ENCODE measurements at places on chromosomes 1 and 21. TPM values are rescaled to one million over a fixed set of nuclear protein-coding genes. Genes with fewer than 3 reads are reported as not detected.

SLAMF6 gene
- 19.3 TPM for total RNA-seq

- H3K36me3 ChIP-seq, result no peaks in the 10 kb centered on the region
- peak; percentile 93 for DNase-seq
- H3K4me1 ChIP-seq, result peaks cover 100% of the 10 kb centered on the region
- no peaks in the 10 kb centered on the region for H3K27me3 ChIP-seq
- peak overlapping the region; percentile 53 for H3K4me3 ChIP-seq
- peak overlapping the region; percentile 99 for H3K27ac ChIP-seq
These were observed 14.8 kb upstream of the PTPRC start for GRCh38 chr1:198623752-198624647.

HSD3B2 gene
- not detected for total RNA-seq

MAB21L3 gene
- not detected for total RNA-seq

REN gene
- not detected for total RNA-seq

DNA sequence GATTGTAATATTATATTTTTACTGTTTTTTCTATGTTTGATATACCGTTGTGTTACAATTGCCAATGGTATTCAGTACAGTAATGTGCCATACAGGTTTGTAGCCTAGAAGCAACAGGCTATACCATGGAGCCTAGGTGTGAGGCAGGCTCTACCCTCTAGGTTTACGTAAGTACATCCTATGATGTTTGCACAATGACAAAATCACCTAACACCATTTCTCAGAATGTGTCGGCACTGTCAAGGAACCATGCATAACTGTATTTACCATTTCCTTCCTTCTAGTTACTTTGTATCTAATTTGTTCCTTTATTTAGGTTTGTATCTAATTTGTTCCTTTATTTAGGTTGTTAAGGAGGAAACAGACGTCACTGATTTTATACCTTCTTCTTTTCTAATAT lies 9.9 kb downstream of the NPHP4 start:
- no peaks in the 10 kb centered on the region for H3K36me3 ChIP-seq
- H3K4me1 ChIP-seq, result peaks cover 2% of the 10 kb centered on the region
- DNase-seq, result no peak
- H3K4me3 ChIP-seq, result no peak overlapping the region
- no peaks in the 10 kb centered on the region for H3K27me3 ChIP-seq
- no peak overlapping the region for H3K27ac ChIP-seq

CACNA1E gene
- total RNA-seq, result not detected

DNA sequence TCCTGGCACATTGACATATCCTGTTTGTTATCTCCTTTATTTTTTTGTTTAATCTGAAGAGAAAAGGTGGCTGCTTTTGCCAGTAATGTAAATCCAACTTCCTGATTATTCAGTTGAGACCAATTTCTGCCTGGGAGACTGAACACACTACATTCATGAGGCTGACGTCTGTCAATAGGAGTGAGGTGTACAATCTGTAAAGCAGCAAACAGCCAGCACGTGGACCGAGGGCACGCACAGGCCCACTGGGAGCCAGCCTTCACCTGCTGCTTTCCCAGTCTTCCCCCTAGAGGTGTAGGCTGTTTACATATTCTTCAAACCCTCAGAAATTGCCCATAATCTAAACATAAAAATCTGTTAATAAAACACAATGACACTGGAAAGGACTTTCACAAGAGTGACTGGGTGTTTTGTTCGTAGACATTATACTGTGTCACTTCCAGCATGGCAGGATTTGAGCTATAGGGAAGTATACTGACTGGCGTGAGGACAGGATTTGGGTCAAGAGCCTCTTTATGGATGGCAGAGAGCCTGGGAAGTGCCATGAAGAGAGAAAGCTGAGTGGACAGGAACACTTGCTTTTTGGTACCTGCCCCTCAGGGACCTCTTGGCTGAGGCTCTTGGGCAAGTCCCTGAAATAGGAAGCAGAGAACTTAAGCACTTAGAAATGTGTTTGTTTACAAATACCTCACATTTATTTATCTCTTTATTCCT lies 552.9 kb upstream of the CAMK1G start:
- DNase-seq, result no peak
- no peaks in the 10 kb centered on the region for H3K4me1 ChIP-seq
- no peaks in the 10 kb centered on the region for H3K36me3 ChIP-seq
- no peak overlapping the region for H3K4me3 ChIP-seq
- no peak overlapping the region for H3K27ac ChIP-seq

GRCh38 chr1:156591181-156591431 lies 470 bp upstream of the NAXE start:
- peak overlapping the region; percentile 97 for H3K4me3 ChIP-seq
- no peaks in the 10 kb centered on the region for H3K27me3 ChIP-seq
- peaks cover 27% of the 10 kb centered on the region for H3K4me1 ChIP-seq
- H3K36me3 ChIP-seq, result peaks cover 21% of the 10 kb centered on the region
- peak overlapping the region; percentile 59 for H3K27ac ChIP-seq
- no peak for DNase-seq

GRCh38 chr1:58727364-58727763 lies 27.5 kb upstream of the MYSM1 start:
- no peak overlapping the region for H3K4me3 ChIP-seq
- no peak overlapping the region for H3K27ac ChIP-seq
- no peaks in the 10 kb centered on the region for H3K4me1 ChIP-seq
- H3K27me3 ChIP-seq, result no peaks in the 10 kb centered on the region

- H3K27me3 ChIP-seq, result no peaks in the 10 kb centered on the region
- H3K27ac ChIP-seq, result no peak overlapping the region
- no peaks in the 10 kb centered on the region for H3K36me3 ChIP-seq
- no peak for DNase-seq
These were observed 45.4 kb upstream of the TENT5B start for GRCh38 chr1:27057801-27058625.

SYNC gene
- not detected for total RNA-seq

DNA sequence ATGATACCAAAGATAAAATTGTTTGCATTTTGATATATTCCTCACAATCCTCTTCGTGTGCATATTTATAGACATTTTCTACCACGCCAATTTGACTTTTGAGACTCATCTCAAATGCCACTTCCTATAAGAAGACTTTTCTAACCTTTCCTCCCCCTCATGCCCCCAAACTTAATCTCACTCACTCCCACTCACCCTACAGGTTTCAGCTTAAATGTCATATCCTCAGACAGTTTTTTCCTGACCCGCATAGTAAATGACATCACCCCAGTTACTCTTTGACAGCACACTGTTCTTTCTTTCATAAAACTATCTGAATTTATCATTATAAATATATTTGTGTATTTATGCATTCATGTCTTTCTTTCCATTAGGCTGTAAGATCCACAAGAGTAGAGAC lies 29.6 kb upstream of the RGS8 start:
- no peaks in the 10 kb centered on the region for H3K27me3 ChIP-seq
- H3K36me3 ChIP-seq, result no peaks in the 10 kb centered on the region
- H3K4me1 ChIP-seq, result peaks cover 21% of the 10 kb centered on the region
- no peak overlapping the region for H3K4me3 ChIP-seq

- peaks cover 3% of the 10 kb centered on the region for H3K27me3 ChIP-seq
- no peak for DNase-seq
- H3K36me3 ChIP-seq, result no peaks in the 10 kb centered on the region
- H3K4me1 ChIP-seq, result peaks cover 9% of the 10 kb centered on the region
- H3K27ac ChIP-seq, result no peak overlapping the region
These were observed 88.4 kb downstream of the ADARB1 start for GRCh38 chr21:45162809-45163208.

- H3K36me3 ChIP-seq, result no peaks in the 10 kb centered on the region
- no peak overlapping the region for H3K4me3 ChIP-seq
- DNase-seq, result no peak
- H3K4me1 ChIP-seq, result peaks cover 38% of the 10 kb centered on the region
- H3K27me3 ChIP-seq, result no peaks in the 10 kb centered on the region
These were observed 222.8 kb downstream of the FOXD2 start for GRCh38 chr1:47660622-47661021.

GRCh38 chr1:202551683-202552082 lies 158.6 kb downstream of the SYT2 start:
- no peak overlapping the region for H3K27ac ChIP-seq
- H3K27me3 ChIP-seq, result no peaks in the 10 kb centered on the region
- peaks cover 17% of the 10 kb centered on the region for H3K4me1 ChIP-seq
- H3K36me3 ChIP-seq, result no peaks in the 10 kb centered on the region
- DNase-seq, result no peak
- no peak overlapping the region for H3K4me3 ChIP-seq

DNA sequence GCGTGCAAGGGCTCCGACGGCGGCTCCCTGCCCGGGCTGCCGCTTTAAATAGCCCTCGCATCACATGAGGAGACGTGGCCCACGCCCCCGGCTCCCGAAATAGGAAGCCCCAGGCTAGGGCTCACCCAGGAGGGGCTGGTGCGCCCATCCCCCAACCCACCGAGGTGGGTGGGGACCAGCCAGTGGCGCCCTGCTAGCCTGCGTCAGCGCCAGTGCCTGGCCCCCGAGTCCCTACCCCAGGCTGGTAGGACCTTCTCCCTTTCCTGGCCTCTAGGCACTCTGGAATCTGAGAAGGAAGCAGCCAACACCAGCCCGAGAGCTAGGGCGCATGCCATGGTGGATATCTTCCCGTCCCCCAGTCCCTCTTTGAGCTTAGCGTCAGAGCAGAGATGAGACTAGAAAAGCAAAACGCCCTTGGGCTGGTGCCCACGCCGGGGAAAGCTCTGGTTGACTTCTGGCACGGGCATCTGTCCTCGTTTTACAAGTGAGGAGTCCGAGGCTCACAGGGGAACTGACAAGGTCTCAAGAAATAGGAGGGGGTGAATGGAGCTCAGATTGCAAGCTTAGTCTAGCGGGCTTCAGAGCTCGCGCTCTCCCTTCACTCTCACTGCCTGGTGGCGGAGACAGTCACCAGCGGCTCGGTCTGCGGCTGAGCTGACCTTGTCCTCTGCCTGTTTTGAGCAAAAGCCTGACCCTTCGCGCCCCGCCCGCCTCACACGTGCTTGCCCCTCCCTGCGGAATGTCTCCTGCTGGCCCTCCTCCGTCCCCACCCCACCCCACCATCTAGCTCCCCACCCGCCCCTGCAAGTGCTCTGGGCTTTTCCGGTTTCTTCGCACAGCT lies at the start of gene FABP3:
TSS of gene FABP3 (minus strand) at position 21 of the 841 bp plus-strand sequence. CDS start 62 bp downstream, outside the sequence.
- no peaks in the 10 kb centered on the region for H3K27me3 ChIP-seq
- H3K4me3 ChIP-seq, result no peak within 1 kb of the TSS
- no peak within 1 kb of the TSS for H3K27ac ChIP-seq
- no peaks in the 10 kb centered on the region for H3K36me3 ChIP-seq
- no peak for DNase-seq
- no peaks in the 10 kb centered on the region for H3K4me1 ChIP-seq

DNA sequence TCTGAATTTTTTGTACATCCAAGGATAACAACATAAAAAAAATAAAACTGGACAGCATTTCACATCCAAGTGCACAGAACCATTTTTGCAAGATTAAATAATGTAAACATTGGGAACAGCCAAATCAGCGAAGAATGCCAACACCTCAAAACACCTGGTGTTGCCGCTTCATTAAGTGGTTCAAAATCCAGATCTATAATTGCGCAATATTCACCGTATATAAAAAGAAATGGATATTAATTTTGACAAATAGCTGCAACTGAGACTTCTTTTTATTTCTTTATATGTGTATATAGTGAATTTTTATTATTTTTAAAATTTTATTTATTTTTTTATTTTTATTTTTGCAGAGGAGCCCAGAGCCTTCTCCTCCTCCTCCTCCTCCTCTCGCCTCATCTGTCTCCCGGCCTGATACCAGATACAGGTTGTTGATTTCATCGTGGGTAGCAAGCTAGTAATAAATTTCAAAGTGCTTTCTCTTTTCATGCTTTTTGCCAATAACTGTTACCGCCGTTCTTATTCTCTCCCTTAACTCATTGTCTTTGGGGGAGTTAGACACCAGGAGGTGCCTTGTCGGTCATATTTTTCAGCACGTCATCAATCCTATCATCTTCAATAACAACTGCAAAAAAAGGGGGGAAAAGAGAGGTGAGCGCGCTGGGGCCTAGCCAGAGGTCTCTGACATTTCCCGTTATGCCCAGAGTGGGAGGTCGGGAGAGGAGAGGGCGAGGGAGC lies 2.7 kb downstream of the CAMK2N1 start:
- H3K4me3 ChIP-seq, result no peak overlapping the region
- H3K27ac ChIP-seq, result no peak overlapping the region
- DNase-seq, result no peak
- H3K36me3 ChIP-seq, result no peaks in the 10 kb centered on the region

- H3K36me3 ChIP-seq, result no peaks in the 10 kb centered on the region
- H3K4me1 ChIP-seq, result no peaks in the 10 kb centered on the region
- H3K27me3 ChIP-seq, result no peaks in the 10 kb centered on the region
- H3K27ac ChIP-seq, result no peak overlapping the region
These were observed 35.0 kb downstream of the ENAH start for GRCh38 chr1:225617956-225618355.

DNA sequence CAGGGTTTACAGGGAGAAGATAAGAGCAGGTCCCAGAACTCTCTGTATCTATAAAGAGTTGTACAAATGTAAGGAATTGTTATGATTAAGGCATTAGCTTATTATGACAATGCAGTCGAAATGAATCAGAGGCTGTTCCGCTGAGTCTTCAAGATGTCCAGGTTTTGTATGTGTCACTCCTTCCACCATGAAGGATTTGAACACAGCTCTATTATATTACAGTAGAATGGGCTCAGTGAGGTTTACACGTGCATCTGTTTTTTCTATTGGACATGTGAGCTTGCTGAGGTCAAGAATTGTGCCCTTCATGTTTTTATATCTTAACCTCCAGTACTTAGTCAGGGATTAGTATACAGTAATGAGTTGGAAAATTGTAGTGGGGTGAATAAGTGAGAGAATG lies 86.3 kb downstream of the MPZL1 start:
- H3K27me3 ChIP-seq, result no peaks in the 10 kb centered on the region
- no peaks in the 10 kb centered on the region for H3K36me3 ChIP-seq
- no peaks in the 10 kb centered on the region for H3K4me1 ChIP-seq
- no peak overlapping the region for H3K27ac ChIP-seq
- no peak for DNase-seq
- H3K4me3 ChIP-seq, result no peak overlapping the region

- H3K27ac ChIP-seq, result no peak overlapping the region
- H3K36me3 ChIP-seq, result no peaks in the 10 kb centered on the region
- no peak for DNase-seq
- H3K4me1 ChIP-seq, result peaks cover 34% of the 10 kb centered on the region
These were observed 79.4 kb downstream of the CAPZB start for GRCh38 chr1:19405761-19406487.

- no peaks in the 10 kb centered on the region for H3K36me3 ChIP-seq
- no peak overlapping the region for H3K4me3 ChIP-seq
- no peak overlapping the region for H3K27ac ChIP-seq
- H3K27me3 ChIP-seq, result no peaks in the 10 kb centered on the region
These were observed 34.6 kb upstream of the WNT4 start for GRCh38 chr1:22177354-22178003.

C1orf115 gene
- total RNA-seq, result not detected

- H3K27me3 ChIP-seq, result no peaks in the 10 kb centered on the region
- no peaks in the 10 kb centered on the region for H3K36me3 ChIP-seq
- DNase-seq, result no peak
- no peaks in the 10 kb centered on the region for H3K4me1 ChIP-seq
- H3K4me3 ChIP-seq, result no peak overlapping the region
These were observed 7.5 kb downstream of the ST6GALNAC3 start for GRCh38 chr1:76082062-76082461.

- peaks cover 7% of the 10 kb centered on the region for H3K36me3 ChIP-seq
- H3K27ac ChIP-seq, result no peak overlapping the region
- H3K27me3 ChIP-seq, result no peaks in the 10 kb centered on the region
- peak; percentile 57 for DNase-seq
These were observed 23.4 kb downstream of the CELF3 start for GRCh38 chr1:151693057-151693651.

GRCh38 chr1:204294357-204294756 lies 65.4 kb downstream of the PLEKHA6 start:
- H3K4me3 ChIP-seq, result no peak overlapping the region
- H3K36me3 ChIP-seq, result no peaks in the 10 kb centered on the region
- H3K4me1 ChIP-seq, result no peaks in the 10 kb centered on the region
- no peak overlapping the region for H3K27ac ChIP-seq
- DNase-seq, result no peak

- H3K27ac ChIP-seq, result peak overlapping the region; percentile 37
- no peak overlapping the region for H3K4me3 ChIP-seq
- H3K4me1 ChIP-seq, result peaks cover 75% of the 10 kb centered on the region
- no peak for DNase-seq
- no peaks in the 10 kb centered on the region for H3K27me3 ChIP-seq
- H3K36me3 ChIP-seq, result peaks cover 72% of the 10 kb centered on the region
These were observed 4.5 kb downstream of the MRPS6 start for GRCh38 chr21:34077888-34078287.

Measured in Karpas-422 (cell line).